ENCODE measurements at places on chromosomes 1 and 21.

DNA sequence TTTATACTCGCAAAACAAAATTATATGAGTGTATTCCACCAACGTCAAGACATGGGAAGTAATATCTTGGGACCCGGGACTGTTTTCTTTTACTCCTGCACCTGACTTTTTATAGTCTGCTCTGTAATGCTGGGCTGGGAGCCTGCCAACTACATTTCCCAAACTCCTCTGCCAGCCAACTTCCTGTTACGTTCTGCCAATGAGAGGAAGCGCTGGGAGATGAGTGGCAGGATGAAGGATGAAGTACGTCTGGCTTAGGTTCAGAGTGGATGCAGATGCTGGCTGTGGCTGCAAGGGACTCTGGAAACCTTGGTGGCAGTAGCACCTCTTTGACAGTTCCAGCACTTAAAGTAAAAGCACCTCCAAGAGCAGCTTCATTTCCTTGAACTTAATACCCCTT lies 59.6 kb downstream of the USP24 start:
- DNase-seq = peak; percentile 20

GRCh38 chr1:232435729-232436128 lies 194.2 kb downstream of the SIPA1L2 start:
- DNase-seq = no peak

- DNase-seq = no peak
Observed at GRCh38 chr1:41529621-41530395, 45.3 kb upstream of the EDN2 start.

GRCh38 chr1:187465441-187465840 lies 636.7 kb downstream of the PLA2G4A start:
- no peak for DNase-seq

DNA sequence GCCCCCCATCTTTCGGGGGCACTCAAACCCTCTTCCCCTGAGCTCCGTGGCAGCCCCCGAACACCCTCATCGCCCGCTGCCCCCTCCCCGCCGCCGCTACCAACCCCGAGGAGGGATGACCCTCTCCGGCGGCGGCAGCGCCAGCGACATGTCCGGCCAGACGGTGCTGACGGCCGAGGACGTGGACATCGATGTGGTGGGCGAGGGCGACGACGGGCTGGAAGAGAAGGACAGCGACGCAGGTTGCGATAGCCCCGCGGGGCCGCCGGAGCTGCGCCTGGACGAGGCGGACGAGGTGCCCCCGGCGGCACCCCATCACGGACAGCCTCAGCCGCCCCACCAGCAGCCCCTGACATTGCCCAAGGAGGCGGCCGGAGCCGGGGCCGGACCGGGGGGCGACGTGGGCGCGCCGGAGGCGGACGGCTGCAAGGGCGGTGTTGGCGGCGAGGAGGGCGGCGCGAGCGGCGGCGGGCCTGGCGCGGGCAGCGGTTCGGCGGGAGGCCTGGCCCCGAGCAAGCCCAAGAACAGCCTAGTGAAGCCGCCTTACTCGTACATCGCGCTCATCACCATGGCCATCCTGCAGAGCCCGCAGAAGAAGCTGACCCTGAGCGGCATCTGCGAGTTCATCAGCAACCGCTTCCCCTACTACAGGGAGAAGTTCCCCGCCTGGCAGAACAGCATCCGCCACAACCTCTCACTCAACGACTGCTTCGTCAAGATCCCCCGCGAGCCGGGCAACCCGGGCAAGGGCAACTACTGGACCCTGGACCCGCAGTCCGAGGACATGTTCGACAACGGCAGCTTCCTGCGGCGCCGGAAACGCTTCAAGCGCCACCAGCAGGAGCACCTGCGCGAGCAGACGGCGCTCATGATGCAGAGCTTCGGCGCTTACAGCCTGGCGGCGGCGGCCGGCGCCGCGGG lies 837 bp downstream of the FOXD3 start:
- no peak for DNase-seq

GRCh38 chr1:184624051-184624450 lies 130.6 kb downstream of the EDEM3 start:
- peak; percentile 51 for DNase-seq

DNA sequence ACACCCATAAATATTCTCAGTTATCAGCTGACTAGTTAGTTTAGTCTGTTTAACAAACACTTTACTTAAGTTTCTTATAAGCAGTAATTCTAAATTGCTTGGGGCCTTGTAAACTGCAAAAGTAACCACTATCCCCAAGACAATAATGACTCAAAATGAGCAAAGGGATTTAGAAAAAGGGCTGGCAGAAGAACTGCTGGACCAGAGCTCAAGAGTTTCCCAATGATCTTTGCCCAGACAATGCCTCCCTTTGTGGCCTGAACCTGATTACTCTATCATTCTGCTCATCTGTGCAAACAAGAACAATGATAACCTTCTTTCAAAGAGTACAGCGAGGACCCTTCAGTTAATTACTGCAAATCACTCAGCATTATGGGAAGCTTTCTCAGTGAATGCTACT lies 123.5 kb downstream of the TIAM1 start:
- DNase-seq = no peak

GRCh38 chr1:82995951-82996350 lies 1003.0 kb downstream of the TTLL7 start:
- no peak for DNase-seq
